ENCODE measurements at places on chromosomes 6 and 20.

GRCh38 chr6:135464634-135465033, 32.9 kb downstream of the AHI1 start:
- DNase-seq, result no peak

DNA sequence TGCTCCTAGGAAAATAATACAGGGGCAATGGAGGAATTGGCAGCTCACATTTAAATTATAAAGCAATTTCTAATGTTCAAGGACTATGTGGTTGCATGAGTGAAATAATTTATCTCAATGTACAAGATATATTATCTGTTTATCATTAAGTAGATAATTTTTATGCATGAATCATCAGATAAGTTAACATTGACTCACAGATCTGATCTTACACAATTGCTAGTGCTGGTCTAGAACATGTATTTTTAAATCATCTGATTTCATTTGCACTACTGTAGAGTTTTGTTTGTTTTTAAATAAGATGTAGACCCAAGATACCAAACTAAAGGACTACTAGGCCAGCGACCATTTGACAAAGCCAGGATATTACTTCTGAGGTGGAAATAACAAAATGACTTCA, 199.2 kb downstream of the BMP2 start:
- no peak for DNase-seq

DNA sequence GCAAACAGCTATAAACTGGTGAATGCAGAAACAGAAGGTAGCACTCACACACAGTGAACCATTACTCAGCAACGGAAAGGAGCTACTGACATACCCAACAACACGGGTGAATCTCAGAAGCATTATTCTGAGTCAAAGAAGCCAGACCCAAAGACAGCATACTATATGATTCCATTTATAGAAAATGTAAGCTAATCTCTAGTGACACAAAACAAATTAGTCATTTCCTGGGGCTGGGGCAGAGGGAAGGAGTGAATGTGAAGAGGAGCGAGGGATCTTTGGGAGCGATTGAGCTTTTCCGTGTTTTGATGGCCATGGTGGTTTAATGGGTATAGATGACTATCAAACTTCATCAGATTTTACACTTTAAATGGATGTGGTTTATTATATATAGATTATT, 614.6 kb downstream of the DHX35 start:
- no peak for DNase-seq

DNA sequence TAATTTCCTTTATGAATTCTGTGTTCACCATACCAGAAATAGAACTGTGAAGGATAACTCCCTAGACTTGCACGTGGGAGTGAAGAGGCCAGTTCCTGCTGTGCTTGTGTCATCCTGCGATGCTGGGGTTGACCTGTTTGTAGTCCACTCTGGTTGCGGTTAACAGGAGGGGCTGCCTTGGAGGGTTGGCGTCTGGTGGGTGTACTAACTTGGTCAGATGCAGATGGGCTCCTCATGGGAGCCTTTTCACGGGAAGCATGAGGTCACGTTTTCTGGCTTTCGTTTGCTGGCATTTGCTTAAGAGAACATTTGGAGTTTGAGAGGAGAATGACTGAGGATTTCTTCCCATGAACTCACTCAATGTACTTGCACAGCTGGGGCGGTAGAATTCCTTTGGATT, 41.2 kb downstream of the IGF2R start:
- no peak for DNase-seq

- no peak for DNase-seq
These were observed 9.5 kb downstream of the TAAR2 start for GRCh38 chr6:132614554-132614953.

GRCh38 chr6:112187736-112188135, 66.6 kb downstream of the LAMA4 start:
- DNase-seq, result no peak

DNA sequence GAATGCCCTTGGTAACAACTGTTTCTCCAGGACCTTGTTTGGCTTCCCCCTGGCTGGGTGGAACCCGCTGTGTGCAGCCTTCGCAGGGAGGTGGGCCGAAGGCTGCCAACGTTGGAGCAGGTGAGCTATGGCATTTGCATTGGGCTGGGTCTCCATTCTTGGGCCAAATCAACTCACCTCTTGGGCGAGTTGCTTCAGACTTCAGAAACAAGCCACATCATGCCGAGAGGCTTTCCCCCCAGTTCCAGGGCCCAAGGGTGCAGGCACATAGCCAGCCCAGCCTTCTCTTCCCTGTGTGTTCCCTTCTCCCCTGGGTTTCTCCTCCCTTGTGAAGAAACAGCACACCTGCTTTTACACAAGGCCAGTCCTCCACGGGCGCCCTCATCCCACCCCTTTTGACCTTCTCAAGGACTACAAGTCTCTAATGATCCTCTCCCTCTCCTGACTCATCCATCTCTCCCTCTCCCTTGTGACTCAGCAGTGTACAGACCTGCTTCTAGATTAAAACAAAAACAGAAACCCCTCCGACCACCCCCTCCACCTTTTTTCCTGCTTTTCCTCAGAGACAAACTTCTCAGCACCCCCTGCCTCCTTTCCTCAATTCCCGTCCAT, 41.6 kb downstream of the FAM209B start:
- DNase-seq, result no peak

DNA sequence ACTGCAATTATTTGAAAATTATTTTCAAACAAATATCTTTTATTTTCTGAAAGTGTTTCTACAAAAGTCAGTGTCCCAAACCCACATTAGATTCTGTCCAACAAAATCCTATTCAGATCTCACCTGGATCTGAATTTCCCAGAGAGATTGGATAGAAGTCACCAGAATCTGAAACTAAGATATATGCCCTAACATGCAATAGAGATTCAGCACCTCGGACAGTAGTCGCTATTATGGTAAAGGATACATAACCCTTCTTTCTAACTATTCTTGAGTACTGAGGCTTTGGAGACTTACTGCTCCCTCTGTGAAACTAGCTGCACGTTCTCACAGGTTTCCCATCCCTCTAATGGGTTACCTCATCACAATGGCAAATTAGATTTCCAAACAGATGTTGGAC, 151.4 kb downstream of the ID4 start:
- no peak for DNase-seq

- DNase-seq, result no peak
These were observed 7.4 kb upstream of the IGF2R start for GRCh38 chr6:159961528-159961927.

- no peak for DNase-seq
These were observed 208.7 kb downstream of the PRL start for GRCh38 chr6:22087960-22088706.

DNA sequence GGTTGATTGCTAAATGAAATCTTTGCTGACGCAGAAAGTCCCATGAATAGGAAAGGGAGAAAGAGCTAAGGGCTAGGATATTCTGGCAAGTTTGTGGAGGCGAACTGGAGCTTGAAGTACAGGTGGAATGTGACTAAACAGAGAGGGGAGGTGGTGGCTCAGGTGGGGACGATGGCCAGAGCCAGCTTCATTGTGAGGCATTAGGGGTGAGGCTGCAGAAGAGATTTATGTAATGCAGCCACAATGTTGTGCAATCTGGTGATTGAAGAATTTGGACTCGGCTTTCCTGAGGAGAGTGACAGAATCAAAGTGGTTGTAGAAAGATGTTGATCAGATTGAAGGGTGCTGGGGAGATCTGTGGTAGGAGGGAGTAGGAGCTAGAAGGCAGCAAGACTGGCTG, 42.9 kb upstream of the SPACA1 start:
- no peak for DNase-seq

GRCh38 chr6:26141378-26141904, 54.2 kb downstream of the HFE start:
- no peak for DNase-seq

- no peak for DNase-seq
These were observed 1086.2 kb downstream of the KIF16B start for GRCh38 chr20:15487030-15487429.

DNA sequence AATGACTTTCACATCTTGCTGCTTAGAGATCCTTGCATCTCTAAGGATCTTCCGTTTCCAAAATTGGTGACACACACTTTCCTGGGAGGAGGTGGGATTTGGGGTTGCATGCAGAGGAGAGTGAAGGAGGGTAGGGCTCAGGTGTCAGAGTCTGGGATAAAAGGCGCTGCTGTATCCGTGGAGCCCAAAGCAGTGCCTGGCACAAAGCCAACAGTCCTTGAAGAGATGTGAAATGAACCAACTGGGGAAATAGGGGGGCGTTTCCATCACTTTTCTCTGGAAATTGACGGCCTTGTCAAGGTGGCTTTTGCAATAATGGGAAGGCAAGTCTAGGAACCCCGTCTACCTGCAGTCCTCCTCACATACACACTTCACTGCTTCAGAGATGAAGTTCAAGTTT, 59.5 kb upstream of the NELFCD start:
- DNase-seq, result no peak

DNA sequence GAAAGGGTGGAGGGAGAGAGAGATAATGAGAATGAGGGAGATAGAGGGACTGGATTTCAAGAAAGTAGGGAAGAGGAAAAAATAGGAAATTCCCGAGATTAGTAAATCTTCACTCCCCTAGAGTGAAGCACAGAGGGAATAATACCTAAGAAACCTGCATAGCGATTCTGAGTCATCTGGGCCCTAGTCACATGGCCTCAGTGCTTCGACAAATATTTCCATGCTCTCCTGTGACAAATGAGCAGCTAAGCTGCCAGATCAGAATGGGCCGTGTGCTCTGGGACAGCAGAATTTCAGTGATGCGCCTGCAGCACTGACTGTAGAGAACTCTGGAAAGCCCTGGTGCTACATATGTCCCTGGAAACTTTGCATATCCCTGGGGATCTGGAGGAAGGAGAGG, 48.6 kb upstream of the GRIK2 start:
- DNase-seq, result no peak

DNA sequence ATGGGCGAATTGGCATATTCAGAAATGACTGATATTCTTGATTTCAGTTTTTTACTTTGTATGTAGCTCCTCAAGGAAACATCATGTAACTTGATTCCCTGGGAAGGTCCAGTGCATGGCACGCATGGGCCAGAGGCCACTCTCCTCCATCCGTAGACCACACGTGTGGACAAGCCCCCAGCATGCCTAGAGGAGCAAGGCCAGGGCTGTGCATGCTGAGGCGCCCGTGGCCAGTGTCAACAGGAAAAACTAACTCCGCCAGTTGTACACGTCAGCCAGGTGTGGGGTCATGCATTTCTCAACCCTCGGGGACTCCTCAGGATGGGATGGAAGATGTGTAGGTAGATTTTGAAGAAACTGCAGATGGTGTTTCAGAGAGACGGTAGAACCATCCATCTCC, 37.8 kb upstream of the CD93 start:
- no peak for DNase-seq

GRCh38 chr6:23826572-23826971, 299.4 kb upstream of the NRSN1 start:
- no peak for DNase-seq

DNA sequence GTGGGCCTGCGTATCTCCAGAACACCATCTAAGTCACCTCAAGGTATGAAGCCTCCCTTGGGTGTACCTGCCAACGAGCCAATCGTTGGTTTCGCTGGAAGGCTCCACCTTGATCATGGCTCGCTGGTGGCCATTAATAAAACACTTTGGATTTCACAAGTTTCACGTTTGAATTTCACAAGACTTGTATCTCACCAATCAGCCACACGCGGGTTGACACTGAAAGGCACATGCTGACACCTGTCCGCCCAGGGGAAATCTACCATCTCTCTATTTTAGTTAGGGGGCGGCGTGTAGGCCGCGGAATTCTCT, 586 bp upstream of the HMGA1 start:
- peak; percentile 76 for DNase-seq

DNA sequence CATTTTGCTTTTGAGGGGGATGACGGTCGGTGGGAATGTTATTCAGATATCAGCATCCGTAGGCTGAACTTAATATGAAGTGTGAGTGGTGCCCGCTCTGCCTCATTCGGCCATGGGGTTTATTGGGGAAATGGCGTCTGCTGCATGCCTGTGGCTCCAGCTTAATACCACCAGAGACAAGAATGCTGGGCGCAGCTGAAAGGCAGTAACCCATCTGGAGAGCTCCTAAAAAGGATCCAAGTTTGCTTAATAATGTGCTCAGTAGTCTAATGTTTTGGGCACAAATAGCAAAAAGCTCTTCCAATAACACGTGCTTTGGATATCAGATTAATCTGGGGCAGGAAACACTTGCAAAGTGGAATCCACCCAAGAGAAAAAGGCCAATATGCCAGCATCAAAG, 273.0 kb upstream of the TAB2 start:
- DNase-seq, result no peak

DNA sequence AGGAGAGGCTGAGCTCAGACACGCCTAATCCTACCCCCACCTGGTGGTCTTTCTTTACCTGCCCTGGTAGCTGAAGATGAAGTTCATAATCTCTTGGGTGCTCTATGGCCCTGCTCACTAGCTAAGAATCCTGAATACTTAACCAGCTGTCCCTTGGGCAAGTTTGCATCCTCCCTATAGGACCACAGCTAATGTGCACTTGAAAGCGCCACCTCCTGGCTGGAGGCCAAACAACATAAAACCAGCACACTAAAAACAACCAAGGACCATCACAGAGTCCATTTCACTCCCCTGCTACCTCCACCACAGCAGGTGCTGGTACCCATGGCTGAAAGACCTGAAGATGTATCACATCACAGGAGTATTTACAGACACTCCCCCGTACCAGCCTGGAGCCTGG, 155.5 kb upstream of the SLC24A3 start:
- DNase-seq, result no peak

DNA sequence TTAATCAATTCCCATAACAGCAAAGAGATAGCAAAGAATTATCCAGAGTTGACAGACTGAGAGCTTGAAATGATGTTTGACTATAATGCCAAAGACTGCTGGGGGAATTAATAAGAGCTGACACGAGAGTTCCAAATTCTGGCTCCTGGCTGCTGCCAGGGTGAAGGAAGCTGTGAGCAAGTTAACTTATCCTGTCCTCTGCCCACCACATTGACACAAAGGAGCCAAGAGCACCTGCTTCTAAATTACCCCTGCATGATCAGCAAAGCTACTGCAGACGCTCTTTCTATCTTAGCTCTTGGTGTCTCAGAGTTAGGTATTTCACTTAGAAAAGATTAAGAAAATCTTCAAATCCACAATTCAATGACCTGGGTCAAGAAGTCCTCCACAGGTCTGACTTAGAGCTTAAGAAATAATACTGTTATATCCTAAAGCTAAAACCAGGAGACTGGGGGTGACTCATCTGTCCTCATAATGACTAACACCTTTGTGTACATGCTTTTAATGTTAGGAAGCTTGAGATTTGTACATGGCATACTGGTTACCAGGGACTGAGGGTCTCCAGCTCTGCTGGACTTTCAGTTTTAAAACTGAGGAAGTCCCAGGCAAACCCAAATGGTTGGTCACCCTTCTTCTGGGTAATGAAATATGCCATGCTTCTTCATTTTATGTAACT, 13.2 kb upstream of the FRK start:
- DNase-seq, result no peak

DNA sequence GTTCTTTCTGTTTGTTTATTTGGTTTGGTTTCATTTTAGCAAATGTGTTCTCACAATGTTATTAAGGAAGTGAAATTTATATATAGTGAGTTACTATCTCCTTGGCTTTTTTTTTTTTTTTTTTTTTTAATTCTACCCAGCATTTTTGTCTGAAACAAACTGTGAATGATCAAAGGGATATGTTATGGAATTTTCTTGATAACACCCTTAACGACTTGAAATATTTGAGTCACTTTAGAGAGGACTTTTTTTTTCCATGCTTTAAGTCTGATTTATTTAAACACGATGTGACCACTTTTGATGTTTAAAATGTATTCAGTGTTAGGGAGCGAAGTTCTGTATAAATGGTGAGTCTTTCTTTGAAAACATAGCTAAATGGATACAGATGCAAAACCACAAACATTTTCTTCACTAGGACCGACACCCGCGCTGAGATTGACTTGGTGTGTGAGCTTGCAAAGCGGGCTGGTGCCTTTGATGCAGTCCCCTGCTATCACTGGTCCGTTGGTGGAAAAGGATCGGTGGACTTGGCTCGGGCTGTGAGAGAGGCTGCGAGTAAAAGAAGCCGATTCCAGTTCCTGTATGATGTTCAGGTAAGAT, 149.7 kb downstream of the MTHFD1L start:
- no peak for DNase-seq
